ENCODE measurements at places on chromosomes 13 and 19. TPM values are rescaled to one million over a fixed set of nuclear protein-coding genes. Genes with fewer than 3 reads are reported as not detected.

DNA sequence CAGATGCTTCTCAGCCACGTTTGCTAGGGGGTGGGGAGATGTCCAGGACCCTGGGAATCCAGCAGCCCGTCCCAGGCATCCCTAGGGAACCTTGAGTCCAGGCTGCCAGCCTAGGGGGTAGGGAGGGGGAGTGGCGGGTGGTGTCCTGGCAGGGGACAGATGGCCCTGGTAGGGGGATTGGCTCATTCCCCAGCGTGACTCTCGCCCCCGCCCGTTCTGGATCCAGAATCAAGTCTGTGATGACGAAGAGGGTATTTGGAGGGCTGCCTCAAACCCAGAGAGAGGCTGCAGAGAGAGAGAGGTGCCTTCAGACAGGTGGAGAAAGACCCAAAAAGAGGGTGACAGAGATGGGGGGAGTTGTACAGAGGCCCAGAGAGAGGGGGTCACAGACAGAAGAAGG, 4.1 kb downstream of the SLC17A7 start:
- no peak for DNase-seq

DNA sequence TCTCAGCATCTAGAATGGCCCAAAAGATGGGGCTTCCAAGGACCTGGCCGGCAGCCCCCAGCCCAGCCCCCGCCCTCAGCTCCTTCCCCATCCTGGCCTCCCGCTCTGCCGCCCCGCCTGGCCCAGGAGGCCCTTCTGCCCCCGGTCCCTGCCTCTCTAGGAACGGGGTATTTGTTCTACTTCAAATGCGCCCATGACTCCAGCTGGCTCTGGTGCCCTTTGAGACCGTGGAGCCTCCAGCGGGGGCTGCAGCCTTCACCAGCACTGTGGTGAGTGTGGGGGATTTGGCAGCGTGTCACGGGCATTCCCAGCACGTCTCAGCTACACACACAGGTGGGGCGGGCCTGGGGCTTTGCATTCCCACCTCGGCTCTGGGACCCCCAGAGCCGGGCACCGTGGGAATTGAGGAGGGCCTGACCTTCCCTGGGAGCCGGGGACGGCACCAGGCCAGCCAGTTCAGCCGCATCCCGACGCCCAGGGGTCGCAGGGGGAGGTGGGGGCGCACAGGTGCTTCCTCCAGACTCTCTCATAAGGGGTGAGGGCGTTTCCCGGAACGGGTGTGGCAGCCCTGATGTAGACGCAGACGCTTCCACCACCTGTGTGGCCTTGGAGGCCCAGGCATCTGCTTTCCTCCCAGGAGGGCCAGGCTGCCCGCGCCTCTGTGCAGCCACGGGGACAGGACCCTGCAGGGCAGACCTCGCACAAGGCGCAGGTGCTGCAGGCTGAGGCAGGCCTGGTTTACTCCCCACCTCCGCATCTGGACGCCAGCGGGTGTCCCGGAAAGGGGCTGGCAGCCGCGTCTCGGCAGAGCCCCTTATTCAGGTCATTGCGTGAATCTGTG, 947 bp downstream of the ATP4B start:
- peak; percentile 24 for DNase-seq

DNA sequence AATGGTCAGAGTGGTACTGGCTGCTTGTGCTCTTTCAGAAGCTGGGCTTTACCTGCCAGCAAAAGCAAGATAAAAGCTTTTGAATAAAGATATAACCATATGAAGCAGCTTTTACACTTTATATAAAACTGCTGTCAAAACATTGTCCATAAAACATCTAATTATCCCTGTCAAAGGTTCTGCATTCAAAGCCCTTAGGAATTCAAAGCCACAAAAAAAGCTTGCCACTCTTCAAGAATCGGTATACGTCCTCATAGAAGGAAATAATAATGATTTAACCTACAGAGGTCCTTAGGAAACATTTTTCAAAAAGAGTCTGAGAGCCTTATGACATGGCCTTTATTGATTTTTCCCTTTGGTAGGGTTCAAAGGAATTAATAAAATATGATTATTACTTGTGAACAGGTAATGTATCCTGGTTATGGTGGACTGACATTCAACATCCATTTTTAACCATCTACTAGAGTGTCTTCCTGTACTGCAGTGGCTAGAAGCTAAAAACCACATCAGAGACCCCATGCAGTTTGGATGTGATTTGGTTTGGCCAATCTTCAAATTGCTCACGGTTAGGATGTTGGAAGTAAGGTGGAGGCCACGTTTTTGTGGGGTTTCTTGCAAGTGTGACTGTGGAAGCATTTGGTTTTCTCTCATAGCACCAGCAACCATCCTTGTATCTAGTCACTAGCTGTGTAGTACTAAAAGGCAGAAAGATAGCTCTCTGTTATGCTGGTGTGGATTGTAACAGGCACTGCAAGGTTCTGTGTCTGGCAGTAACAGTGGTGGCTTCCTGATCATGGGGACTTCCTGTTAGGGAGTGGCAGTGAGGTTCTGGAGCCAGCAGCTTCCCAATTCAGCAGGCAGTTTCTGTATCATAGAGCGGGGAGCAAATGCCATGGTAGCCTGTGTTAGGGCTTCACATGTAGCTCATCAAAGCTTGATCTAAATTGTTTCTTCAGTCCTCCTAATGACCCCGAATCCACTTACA, 441.5 kb downstream of the DIAPH3 start:
- no peak for DNase-seq

DNA sequence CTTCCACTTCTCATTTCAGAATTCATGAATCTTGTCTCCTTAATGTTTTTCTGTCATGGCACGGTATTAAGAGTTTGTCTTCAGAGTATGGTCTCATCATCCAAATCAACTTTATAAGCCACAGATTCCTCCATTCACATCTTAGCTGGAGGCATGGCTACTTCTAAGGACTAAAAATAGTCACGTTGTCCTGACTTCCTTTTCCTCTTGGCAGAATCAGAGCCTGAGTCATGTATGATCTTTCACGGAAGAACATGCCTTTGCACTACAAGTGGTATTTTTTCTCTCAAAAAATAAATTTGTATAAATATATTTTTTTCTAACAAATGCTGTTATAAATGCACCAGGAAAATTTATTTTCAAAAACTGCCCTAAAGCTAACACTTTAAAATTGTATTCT, 71.4 kb downstream of the ALOX5AP start:
- no peak for DNase-seq

GRCh38 chr13:114281351-114282040, at the start of gene UPF3A:
UPF3A (plus strand) TSS chr13:114281601; CDS start chr13:114281640, 39 bp downstream.
- DNase-seq, result peak; percentile 96

ZNF154 gene
- total RNA-seq, result 17.3 TPM

DNA sequence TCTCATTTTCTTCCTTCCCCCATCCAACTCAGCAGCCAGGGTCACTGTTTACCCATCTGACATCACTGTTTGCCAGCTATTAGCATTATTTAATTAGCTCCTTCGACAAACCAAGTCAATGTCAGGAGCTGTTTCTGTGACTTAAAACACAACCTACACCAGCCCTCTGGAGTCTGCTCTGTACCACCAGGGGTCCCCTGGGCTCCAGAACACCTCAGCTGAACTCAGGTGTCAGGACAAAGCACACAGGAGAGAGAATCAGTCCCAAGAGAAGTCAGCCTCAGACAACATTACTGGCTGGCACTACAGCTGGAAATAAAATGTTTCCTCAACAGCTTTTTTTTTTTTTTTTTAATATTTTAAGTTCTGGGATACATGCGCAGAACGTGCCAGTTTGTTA, 45.1 kb downstream of the DCLK1 start:
- no peak for DNase-seq

CRB3 gene
- 3.5 TPM for total RNA-seq

- peak; percentile 65 for DNase-seq
Measured at GRCh38 chr19:55454787-55455243, 6.6 kb downstream of the ISOC2 start.

DNA sequence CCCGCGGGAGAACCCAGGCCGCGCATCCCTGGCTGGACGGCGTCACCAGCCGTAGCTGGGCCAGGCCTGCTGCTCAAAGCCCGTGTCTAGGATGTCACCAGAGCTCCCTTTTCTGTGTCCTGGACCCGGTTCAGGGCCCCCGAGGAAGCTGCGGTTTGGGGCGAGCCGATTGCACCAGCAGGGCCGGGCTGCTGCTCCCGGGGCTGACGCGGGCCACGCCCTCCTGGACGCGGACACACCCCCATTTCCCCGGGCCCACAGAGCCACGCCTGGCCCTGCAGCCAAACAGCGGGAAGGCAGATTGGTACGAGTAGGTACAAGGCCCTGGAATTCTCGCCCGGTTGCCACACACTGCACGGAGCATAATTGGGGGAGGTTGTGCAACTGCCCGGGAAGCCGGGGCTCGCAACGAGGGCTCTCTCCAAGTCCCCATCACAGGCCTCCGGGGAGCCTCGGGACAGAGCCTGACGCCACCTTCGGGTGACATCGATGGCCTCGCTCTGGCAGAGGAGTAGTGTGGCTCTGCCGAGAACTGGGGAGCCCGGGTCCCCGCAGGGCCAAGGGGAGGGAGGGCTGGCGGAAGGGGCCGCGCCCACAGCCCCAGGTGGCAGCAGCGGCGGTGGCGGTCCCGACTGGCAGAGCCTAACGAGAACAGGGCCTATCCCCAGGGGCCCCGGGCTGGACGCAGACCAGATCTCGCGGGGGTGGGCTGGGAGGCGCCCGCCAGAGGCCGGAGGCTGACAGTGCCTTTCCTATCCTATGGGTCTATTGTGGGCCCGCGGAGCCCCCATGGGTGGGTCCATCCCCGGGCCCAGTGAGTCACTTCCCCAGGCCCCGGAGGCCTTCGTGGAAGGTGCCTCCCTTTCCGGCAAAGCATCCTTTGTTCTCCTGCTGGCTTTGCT, 23.5 kb downstream of the KCTD15 start:
- DNase-seq, result peak; percentile 79

- no peak for DNase-seq
Measured at GRCh38 chr13:23105051-23105450, 75.7 kb upstream of the SGCG start.

GRCh38 chr13:97140611-97141010, 81.5 kb upstream of the MBNL2 start:
- no peak for DNase-seq

DNA sequence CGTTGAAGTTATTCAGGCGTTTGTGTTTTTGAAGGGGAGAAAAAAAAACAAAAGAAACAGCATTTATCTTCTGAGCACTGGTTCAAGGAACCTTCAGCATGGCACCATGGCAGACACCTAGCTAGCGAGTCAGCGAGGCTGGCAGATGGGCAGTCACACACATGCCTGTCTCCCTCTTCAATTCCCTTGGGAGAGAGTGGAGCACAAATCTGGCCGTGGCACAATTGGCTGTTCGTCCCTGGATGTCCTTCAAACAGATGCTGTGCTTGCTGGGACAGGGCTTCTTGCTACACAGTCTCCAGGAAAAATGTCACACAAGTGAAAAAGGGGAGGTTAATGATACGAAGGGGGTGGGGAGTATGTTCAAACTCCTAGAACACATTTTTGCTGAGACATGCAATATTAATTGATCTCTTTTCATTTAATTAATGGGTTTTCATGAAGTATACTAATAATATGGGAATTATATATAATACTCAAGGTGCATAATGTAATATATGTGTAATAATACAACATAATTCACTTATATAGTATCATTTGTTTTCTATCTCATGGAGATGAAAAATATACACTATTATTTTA, 1674.5 kb upstream of the SLC10A2 start:
- DNase-seq, result no peak

GRCh38 chr13:79225487-79226232, 180.4 kb downstream of the RBM26 start:
- DNase-seq, result no peak

NTF4 gene
- not detected for total RNA-seq

SLITRK6 gene
- total RNA-seq, result not detected

TSSK6 gene
- total RNA-seq, result 5.8 TPM

DNA sequence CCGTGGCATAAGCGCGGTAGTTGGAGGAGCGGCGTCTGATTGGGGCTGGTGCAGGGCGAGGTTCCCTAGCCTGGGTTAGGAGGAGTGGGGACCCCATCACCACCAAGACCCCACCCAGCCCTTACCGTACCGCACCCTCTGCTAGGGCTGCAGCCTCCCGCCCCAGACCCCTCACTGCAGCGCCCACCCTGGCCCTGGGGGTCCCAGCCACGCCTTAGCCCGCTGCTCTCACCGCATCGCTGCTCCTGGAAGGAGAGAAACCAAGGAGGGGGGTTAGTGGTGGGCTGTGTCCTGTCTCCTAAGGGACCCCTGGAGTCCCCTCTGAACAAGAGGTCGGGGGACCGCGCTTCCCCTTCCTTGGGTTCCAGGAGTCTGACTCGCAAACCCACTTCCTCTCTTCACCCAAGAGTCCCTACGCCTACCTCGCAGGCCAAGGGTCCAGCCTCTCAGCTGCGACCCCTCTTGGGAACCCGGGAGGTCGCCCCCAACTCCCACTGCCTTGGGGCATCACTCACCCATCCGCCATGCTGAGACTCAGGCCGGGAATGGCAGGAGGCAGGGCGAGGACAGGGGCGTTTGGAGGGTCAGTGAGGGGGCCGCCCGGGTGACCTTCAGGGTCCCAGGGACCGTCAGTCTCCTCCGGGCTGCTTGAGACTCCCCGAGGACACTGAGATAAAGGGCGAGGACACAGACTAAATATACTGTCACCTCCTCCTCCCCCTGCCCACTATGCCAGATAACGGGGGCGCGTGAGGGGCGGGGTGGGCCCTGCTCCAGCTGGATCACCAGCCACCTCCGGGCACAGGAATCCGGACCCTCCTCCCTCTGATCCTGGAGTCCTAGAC, at the start of gene TNNI3:
Gene TNNI3, minus strand, starts transcription at position 669 of the 845 bp plus-strand sequence. Its CDS starts 143 bp downstream, at position 526.
- DNase-seq, result no peak

DNA sequence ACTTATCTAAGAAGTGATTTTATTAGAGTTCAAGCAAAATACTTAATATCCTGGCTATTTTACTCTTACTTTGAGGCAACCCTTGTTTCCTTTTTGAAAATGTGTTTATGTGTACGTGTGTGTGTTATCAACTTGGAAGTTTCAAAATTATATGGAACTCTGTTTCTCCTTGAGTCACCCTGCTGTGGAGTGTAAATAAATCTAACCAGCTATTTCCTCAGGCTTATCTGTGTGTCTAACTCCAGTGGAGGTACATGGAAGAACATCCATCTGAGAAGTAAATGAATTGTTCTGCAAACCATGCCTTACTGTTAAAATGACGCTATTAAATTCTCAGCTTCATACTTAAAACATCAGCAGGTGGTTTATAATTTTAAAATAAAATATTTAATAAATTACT, 583.4 kb upstream of the SLITRK5 start:
- no peak for DNase-seq

- no peak for DNase-seq
Measured at GRCh38 chr13:67946131-67946530, 716.0 kb upstream of the PCDH9 start.

- DNase-seq, result no peak
Measured at GRCh38 chr13:20699715-20700114, 3.8 kb upstream of the IL17D start.

DLL3 gene
- total RNA-seq, result 0.23 TPM

DNA sequence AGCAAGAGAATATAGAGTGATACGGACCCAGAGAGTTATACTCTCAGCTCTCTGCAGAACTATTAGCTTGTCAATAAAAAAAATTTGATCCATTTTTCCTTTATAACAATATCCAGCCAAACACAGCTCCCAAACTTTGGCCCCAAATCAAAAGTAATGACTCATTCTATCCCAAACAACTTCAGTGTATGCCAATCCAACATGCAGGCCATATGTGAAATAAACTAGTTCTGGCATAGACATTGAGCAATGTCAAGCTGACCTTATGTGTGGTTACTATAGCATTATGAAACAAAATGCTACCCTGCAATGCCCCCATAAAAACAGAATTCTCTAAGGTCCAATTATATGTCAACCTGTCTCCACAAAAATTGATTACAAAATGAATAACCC, 209.5 kb downstream of the DNAJC15 start:
- DNase-seq, result no peak

Data from activated naive CD8-positive, alpha-beta T cell treated with anti-CD3 and anti-CD28 coated beads, Interleukin-2, amount 10 ng/mL, durations not matched to agents 7 days and 5 days (primary cell).